ENCODE measurements at places on chromosomes 2 and 18.

GRCh38 chr2:176637486-176638166, 368.4 kb downstream of the MTX2 start:
- DNase-seq = peak; percentile 46

DNA sequence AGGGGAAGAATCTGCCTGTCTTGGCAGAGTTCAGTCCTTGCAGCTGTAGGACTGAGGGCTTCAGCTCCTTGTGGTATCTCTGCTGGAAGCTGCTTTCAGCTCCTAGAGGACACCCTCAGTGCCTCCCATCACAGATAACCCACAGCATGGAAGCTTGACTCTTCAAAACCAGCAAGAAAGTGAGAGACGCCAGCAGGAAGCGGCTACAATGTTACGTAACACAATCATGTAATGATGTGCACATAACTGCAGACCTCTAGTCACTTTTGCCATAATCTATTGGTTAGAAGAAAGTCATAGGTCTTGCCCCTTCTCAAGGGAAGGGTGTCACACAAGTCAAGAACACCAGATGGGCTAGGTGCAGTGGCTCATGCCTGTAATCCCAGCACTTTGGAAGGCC, 69.1 kb upstream of the AFF3 start:
- no peak for DNase-seq

DNA sequence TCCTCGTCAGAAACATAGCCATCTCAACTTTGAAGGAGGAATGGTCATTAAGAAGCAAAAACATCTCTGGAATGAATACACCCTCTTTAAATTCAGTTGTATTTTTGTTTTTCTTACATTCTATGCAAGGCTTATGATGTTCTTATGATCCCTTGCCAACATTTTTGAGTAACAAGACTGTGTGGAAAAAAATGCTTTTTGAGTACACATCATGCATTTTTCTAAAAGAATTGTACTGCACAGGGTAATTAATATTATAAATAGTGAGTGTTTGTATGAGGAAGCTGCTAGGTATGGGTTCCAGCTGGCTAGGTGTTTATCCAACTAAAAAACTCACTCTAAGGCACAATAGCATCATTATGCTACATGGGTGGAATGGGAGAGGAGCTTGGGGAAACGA, 59.0 kb upstream of the SPATS2L start:
- no peak for DNase-seq

DNA sequence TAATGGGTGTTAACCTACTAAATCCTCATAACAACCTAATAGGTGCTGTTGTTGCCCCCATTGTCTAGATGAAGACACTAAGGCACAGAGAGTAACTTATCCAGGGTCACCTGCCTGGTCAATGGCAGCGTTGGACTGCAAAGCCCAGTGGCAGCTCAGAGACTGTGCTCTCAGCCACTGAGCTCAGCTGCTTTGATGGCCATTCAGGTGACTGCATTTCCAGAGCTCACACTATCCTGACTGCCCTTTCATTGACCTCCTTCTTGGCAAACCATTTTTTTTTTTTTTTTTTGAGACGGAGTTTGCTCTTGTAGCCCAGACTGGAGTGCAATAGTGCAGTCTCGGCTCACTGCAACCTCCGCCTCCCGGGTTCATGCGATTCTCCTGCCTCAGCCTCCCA, 115.2 kb downstream of the MAPK4 start:
- DNase-seq = no peak

DNA sequence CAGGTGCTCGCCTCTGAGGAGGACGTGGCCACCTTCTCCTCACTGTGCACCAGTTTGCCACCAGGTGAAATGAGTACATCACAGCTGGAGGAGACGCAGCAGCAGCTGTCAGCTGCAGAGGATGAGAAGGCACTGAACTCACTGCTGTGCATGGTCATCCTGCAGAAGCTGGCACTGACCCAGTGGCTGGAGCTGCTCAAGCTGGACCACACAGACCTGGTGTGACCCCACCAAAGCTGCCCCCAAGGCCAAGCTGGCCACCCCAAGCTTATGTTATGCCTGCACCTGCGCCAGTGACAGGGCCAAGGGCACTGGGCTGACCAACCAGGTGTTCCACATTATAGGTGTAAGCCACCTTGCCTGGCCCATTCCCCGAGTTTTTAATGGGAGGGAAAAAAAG, 19.3 kb downstream of the CLK1 start:
- no peak for DNase-seq

DNA sequence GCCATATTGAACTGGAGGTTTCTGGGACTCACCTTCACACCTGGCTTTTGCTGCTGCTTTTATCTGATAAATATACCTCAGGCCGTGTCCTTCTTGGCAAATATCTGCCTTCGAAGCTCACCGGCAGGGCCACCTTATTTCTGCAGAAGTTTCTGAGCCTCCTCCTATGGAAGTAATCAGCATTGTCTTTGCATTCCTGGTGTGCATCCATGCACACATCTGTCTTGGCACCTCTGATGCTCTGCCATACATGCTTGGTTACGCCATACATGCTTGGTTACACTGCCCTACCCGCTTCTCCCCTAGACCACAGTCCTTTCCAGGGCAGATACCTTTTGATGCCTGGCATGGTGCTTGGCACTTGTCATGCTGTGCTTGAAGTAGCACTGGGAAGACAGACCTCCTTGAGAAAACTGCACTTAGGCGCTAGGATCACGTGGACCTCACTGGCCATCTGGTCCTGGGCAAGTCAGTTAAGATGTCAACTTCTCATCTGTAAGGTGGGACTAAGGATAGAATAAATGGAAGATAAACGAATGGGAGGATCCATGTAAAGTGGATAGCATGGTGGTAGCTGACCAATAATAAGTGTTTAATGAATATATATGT, 66.8 kb downstream of the ZNF236 start:
- DNase-seq = no peak

GRCh38 chr2:32277363-32277673, 386 bp upstream of the YIPF4 start:
- no peak for DNase-seq

DNA sequence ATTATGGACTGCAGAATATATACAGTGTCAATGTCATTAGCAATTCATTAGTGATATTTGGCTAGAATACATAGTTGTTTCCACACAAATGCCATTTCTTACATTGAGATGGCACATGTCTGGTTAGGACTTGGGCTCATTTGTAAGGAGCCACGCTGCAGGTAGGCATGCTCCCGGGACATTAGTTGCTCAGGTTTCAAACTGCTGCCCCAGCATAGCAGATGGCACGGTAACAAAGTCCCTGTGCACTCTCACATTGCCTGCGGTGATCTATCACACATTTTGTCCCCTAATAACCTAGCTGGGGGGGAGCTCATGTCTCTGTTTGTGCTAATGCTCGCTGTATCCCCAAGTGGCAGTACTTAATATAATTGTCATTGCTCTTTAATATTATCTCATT, 185.1 kb downstream of the NEDD4L start:
- DNase-seq = no peak

DNA sequence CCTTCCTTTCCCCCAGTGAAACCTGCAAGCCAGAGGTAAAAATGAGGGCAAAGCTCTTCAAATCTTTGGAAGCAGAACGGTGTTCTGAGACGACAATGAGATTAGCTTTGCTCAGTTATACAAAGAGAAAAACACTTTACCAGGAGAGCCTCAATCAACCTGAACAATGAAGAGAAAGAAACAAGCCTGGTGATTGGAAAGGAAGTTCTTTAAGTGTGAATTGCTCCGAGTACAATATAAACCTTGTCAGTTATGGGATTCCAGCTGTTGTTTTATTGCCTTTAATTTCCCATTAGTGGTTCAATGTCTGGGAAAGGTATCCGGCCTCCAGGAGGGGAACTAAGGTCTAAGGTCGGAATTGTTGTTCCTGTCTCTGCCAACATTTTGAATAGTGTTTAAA, 901.6 kb downstream of the EPHA4 start:
- peak; percentile 84 for DNase-seq

GRCh38 chr18:23626451-23627279, 36.0 kb downstream of the ANKRD29 start:
- DNase-seq = no peak

DNA sequence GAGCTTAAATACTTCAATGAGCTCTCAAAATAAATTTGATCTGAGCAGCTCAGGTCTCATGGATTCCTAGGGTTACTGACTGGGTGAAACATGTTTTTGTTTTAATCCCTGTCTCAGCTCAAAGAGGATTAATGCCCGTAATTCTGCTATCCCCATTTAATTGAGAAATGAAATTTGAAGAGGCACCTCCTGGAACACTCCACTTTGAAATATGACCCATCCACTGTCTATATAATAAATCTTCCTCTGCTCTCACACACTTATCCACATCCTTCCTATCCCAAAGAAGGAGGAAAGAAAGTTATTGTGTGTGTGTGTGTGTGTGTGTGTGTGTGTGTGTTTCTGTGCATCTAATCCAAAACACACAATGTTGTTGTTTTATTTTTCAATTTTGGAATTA, 2082.4 kb upstream of the PIK3C3 start:
- DNase-seq = no peak

DNA sequence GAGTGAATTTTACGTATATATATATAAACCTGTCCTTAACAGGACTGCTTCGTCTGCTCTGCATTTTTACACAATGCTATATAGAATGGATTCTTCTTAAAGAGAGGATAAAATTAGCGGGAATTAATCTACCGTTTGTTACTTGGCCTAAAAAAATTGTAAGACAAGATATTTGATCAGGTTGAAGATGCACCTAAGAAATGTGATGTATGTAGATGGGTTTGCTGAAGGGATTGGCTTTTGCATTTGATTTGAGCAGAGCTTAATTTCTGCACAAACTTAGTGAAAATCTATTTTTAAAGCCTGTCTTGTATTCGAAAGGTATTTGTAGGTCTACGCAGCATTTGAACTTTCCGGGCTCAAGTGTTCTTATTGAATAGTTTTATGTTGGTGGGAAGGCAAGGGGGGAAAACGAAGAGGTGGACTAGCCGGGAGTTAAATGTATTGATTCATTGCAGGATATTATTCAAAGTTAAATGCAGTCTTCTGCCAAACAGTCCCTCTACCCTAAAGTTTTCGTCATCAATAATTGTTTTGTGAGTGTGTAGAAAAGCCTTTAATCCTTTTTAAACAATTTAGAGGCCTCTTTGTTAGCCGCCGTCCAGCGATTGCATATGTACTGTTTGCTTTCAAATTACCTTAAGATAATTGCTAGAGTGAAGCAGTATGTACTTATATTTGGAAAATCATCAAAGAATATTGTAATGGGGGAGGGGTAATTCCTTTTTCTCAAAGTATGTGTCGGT, 1.2 kb downstream of the PPP1CB start:
- peak; percentile 15 for DNase-seq

DNA sequence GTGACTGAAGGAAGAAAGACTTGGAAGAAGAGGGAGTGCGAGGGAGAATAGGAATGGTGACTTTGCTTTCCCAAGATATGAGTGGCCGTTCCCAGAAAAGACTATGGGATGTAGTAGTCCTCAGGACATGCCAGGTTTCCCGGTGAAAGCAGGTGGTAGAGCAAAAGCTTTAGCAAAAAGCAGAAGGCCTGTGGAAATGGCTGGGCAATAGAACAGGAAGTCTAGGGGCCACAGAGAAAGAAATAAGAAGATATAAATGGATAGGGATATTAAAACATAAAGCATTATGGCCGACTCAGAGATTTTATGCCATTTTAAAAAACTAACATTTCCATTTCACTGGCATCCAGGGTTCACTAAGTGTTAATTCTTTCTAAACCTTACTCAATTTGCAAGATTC, 1.2 kb upstream of the SERPINB13 start:
- no peak for DNase-seq

DNA sequence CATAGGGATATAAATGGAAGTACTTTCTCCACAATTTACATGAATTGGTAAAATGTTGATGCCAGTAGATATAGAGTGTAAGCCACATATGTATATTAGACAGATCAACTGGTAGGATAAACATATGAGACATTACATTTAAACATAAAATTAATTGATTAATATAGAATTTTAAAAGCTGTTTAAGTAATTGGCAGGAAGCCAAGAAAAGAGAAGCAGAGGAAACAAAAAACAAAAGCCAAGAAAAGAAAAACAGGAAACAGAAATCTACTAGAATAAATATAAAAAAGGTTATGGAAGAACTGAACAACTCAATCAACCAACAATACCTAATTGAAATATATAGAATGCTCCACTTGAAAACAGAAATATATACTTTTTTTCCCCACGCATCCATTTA, 920.1 kb upstream of the TMEFF2 start:
- DNase-seq = no peak

DNA sequence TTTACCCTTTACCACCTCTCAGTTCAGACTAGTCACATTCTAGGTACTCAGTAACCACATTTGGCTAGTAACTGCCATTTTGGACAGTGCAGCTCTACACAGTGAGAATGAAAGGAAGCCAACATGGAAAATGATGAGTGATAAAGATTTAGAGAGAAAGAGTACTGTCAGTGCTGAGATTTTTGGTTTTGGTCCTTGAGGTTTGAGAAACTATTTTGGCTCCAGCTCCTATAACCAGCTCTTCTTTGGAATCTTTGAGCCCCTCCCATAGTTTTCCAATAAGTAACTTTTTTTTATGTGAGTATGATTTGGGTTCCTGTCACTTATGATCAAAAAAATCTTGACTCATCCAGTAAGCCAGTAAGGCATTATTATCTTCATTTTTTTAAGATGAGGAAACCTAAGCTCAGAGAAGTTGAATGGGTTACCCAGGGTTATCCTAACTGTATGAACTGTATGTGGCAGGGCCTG, 173.0 kb downstream of the BABAM2 start:
- no peak for DNase-seq

DNA sequence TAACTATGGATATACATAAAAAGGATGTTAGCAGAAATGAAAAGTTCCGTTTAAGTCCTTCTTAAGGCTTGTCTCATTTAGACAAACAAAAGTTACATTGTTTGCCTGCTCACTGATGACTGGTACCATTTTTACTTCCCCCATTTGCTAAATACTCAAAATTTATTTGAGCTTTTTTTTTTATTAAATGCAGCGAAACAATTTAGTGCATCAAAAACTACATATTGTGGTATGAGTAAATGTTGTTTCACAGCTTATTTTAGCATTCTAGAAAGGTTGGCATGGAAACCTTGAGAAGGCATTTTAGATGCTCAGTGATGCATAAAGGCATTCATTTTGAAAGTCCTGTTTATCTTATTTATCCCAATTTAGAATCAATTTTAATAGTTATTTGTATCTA, 100.0 kb downstream of the MAP2 start:
- peak; percentile 43 for DNase-seq

GRCh38 chr2:207148020-207148419, 17.7 kb downstream of the KLF7 start:
- no peak for DNase-seq

GRCh38 chr2:27871802-27872201, 18.4 kb downstream of the RBKS start:
- no peak for DNase-seq

- no peak for DNase-seq
These were observed 205.7 kb downstream of the NEDD4L start for GRCh38 chr18:58249712-58250111.

- DNase-seq = no peak
These were observed 309.2 kb downstream of the NR4A2 start for GRCh38 chr2:156023229-156023869.

DNA sequence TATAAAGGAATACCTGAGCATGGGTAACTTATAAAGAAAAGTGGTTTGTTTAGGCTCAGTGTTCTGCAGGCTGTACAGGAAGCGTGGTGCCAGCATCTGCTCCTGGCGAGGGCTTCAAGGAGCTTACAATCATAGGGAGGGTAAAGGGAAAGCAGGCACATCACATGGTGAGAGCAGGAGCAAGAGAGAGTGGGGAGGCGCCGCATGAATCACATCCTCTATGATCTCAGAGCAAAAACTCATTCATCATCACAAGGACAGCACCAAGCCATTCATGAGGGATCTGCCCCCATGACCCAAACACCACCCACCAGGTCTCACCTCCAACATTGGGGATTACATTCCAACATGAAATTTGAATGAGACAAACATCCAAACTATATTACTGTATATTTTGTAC, 32.5 kb downstream of the R3HDM1 start:
- no peak for DNase-seq

GRCh38 chr18:56545464-56545863, 92.9 kb downstream of the TXNL1 start:
- DNase-seq = no peak

Measured in NCI-H345 (cell line).